ENCODE measurements at places on chromosomes 7 and 10.

- DNase-seq: no peak
Observed at GRCh38 chr10:93894516-93895378, 969 bp downstream of the SLC35G1 start.

GRCh38 chr7:33196221-33196620, 66.9 kb downstream of the BBS9 start:
- no peak for DNase-seq

- DNase-seq: no peak
Observed at GRCh38 chr7:51209426-51209825, 107.2 kb downstream of the COBL start.

DNA sequence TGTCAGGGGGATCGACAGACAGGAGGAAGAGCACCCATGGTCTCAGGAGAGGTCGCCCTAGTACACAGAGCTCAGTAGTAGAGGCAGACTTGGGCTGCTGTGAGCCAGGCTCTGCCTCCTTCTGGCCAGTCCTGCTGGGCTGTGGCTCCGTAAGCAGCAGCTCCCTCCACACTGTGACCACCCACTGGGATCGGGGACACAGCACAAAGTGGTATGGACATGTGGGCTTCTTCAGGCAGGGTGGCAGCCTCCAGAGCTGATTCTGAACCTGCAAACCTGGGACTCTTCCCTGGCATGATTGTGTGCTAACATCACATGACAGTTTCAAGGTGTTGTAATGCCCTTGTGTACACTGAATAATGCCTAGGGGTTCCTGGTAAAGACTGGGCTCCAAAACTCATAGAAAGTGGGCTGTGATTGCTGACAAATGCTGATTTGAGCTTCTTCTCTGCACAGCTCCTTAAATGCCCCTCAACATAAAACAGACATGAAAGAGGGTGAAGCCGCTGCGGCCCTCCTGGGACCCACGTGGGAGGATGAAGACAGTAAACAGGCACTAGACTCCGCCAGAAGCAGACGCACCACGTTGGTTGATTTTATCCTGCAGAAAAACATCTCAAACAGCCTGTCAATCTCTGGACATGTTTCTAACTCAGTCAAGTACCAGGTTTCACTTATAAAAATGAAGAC, 76.7 kb downstream of the GPR26 start:
- DNase-seq: no peak

DNA sequence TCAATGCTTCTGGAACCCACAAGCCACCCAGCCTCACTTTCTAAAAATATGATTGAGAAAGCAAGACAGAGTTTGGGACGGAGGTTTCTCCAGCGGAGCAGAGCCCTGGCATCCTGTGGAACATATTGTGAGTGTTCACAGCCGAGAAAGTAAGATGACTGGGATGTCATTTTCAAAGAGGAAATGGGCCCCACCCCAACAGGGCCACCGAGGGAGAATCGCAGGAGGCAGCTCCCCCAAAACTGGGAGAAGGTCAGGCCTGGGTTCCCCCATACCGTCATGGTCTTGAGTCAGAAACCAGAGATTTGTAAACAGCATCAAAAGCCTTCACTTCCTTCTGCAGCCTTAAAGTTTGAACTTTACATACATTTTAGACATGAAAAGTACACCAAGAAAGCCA, 560.0 kb downstream of the PTPRN2 start:
- no peak for DNase-seq

DNA sequence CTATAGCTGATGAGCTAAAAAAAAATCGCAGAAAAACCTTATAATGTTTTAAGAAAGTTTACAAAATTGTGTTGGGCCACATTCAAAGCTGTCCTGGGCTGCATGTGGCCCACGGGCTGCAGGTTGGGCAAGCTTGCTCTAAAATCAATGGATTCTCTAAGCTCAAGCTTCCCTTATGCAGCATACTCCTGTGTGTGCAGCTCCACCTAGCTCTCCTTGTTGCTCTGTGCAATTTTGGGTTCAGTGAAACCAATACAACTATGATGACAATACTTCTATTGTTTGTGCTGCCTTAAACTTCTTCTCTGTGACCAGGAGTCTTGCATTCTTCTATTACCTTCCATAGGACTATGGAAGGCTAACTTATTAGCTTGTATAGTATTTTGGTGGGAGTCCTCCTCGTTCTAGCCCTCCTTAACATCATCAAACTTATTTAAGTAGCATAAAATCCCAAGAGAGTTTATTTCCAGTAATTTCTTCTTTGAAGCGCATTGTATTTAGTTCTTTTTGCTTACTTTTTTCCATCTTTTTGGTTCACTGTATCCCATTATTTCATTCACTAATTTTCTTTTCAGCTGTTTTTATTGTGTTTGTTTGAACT, 170.9 kb upstream of the SMIM30 start:
- no peak for DNase-seq

- DNase-seq: no peak
Observed at GRCh38 chr7:46366526-46366925, 445.5 kb upstream of the IGFBP3 start.

GRCh38 chr10:126599949-126600682, 70.4 kb downstream of the C10orf90 start:
- no peak for DNase-seq

DNA sequence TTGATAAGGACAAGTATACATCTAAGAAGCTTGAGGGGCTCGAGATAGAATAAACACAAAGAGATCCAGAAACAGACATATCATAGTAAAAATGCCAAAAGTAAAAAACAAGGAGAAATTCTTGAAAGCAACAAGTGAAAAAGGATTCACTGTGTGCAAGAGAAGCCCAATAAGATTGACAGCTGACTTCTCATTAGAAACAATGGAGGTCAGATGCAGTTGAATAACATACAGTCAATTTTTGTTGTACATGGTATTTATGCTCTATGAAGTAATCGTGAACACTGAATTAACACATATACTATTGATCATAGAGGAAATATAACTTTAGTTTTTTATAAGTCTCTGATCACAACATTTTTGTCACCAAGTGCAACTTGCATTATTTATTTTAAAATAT, 982.8 kb upstream of the SORCS1 start:
- no peak for DNase-seq

- DNase-seq: no peak
Observed at GRCh38 chr7:20269726-20270125, 52.5 kb upstream of the MACC1 start.

DNA sequence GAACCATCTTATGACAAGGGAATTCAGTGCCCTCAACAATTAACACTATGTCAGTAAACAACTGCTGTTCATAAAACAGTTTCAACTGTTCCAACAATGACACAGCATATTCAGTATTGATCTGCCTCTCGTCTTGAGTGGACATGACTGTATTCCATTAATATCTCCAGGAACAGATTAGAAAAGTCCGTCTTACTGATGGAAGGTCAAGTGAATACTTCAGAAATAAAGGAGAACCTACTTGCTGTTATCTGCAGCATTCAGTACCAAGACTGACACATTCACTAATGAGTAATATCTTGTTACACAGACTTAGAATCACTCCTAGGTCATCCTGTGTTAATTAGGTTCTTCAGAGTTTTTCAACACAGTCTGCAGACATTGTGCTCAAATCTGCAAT, 12.1 kb downstream of the KBTBD2 start:
- DNase-seq: no peak

GRCh38 chr10:11707624-11708350, 34.4 kb upstream of the ECHDC3 start:
- DNase-seq: no peak

- no peak for DNase-seq
Observed at GRCh38 chr7:33221390-33221789, 92.0 kb downstream of the BBS9 start.

All from stimulated activated CD4-positive, alpha-beta T cell treated with anti-CD3 and anti-CD28 coated beads, Interleukin-1b, Interleukin-23, amount 100 ng/mL, for 1 hour (primary cell).